Breast epithelium (tissue), 4 donors: ENCODE measurements at places on chromosomes 5 and 9.
A peak's percentile ranks its signal among the peaks of the same experiment; 100 is the strongest.

DNA sequence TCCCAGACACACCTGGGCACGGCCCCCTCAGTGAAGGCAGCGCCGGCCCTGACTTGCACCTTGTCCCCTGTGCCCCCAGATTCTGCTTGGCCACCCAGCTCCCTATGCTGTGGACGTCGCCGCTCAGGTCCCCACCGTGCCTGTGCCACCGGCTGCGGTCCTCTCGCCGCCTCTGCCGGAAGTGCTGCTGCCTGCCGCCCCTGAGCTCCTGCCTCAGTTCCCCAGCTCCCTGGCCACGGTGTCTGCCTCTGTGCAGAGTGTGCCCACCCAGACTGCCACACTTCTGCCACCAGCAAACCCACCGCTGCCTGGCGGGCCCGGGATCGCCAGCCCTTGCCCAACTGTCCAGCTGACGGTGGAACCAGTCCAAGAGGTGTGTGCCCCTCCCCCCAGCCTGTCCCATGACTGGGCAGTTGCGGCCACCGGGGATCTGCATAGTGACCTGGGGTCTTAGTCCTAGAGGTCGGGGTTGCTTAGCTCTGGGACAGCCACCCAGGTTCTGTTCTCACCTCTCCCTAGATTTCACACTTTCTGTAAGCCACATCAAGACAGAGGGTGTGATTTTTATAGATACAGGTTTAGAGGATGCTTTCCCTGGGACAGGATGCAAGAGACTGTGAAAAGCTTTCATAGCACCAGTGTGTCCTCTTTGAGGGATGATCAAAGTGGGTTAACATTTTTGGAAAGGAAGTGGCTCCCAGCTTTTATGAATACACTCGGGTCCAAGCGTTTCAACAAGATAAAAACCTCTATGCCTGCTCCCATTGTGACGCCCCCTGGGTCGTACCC is 78.0 kb downstream of the WNK2 start:
- DNase-seq = peak; percentile 15

DNA sequence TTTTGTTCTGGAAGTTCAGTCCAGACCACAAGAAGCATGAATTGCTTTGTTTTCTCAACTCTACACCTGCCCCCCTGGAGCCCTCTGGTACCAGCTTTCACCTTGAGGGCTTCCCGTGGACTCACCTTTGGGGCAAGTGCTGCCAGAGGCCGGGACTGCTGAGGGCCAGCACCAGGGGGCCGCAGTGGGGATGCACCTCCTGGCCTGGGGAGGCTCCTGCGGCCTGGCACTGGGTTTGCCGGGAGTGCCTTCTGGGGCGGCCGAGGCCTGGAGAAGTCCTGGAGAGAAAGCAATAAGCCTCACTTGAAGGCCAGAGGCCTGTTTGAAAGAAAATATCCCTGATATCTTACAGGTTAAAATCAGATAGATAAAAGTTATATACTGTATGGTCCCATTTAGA is 21.7 kb downstream of the NIPAL4 start:
- DNase-seq = no peak

DNA sequence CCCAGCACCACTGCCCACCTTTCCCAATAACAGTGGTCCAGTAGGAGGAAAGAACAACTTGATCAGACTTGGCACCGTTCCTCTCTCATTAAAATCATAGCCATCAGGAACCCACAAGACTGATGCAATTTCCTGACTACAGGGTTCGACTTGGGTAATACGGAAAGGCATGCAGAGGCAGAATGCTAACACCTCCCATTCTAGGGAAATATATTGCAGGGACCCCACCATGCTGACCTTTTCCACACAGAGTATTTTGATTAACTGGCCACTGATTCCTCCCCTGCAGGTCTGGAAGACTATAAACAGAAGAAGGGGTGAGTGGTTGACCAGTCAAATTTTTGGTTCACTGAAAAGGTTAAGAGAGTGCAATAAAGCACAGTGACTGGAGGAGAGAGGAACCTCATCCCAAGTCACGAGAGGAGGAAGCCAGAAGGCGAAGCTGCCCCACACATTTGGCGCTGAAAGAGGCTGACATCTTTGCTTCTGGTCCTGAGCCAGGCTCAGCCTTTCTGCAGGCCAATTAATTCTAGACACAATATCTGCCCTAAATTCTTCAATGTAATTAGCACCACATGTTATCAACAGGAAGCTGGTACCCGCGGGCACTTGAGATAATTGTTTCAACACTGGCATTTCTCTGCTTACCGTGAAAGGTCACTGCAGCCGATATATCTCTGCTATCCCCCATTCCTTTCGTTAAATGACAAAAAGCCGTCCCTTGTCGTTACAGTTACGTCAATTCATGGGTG is 64.7 kb upstream of the SPOCK1 start:
- DNase-seq = no peak

GRCh38 chr9:94941211-94941875 is 214.8 kb downstream of the AOPEP start:
- no peak for DNase-seq

GRCh38 chr9:127277770-127278169 is 13.2 kb downstream of the GARNL3 start:
- DNase-seq = no peak
